ENCODE measurements at places on chromosomes 7 and 10.

DNA sequence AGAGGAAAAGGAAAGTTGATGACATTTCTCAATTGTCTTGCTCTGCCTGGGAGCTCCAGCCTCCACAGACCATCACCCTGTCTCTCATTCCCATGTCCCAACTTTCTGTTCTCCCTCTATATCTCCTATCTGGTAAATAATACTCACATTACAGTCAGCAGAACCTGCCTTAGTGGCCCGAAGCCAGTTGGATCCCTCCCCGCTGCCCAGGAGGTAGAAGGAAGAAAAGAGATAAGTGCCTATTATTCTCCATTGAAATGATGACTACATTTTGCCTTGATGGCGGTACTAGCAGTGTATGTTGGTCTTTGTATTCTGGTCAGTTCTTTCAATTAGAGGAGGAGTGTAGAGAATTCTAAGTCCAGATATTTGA lies 91.9 kb downstream of the CSTF2T start:
- no peak for DNase-seq

DNA sequence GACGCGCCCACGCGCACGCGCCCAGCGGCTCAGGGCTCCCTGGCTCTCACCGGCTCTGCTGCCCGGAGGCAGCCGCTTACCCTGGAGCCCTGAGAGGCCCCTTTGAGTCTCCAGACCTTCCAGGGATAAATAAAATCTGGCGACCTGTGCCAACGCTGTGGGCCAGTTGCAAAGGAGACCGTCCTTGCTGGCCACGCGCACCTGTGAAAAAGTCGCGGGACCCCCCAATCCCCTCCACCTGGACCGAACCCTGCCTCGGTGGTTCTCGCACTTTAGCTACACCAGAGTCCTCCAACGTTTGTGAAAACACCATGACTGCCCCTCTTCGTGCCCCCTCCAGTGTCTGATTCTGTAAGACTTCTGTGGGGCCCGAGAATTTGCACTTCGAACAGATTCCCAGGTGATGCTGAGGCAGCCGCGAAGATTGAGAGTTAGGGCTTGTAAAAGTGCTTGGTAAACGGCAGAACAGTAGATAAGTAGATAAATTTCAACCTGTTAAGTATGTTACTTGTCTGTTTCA lies 102.4 kb upstream of the SVIL start:
- DNase-seq, result no peak

GRCh38 chr7:149855361-149856305 lies 17.5 kb downstream of the ZNF862 start:
- DNase-seq, result no peak

DNA sequence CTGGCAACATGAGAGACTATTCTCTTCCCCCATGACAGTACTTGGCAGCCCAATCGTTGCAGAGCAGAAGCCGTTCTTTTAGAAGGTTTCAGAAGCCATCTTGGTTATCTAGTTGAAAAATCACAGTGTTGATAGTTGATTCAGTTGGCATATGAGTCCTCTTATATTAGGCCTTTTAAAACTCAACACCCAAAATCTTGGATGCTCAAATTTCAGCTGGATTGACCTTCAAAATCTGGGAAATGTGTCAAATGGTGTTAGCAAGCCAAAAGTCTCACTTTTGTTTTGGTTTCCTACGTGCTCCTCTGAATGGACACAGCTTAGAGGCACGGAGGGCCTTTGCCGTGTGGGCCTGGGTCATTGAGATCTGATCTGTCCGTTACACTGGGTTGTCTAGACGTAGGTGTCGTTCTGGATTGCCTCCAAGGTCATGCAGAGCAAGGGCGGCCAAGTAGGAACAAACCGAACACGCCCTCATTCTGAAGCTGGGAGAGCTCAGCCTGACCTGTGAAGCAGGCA lies 59.3 kb upstream of the BMPER start:
- no peak for DNase-seq

DNA sequence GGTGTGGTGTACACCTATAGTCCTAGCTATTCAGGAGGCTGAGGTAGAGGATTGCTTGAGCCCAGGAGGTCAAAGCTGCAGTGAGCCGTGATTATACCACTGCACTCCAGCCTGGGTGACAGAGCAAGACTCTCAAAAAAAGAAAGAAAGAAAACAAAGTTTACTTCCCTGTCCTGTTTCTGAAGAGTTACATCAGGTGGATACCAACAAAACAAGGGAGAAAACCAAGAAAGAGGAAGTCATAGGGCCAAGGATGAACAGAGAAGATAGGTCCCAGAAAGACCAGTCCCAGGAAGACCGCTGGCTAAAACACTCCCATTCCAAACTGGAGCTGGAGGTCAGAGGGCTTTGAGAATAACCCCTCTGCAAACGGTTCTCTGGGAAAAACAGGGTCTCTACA lies 13.5 kb downstream of the MACROH2A2 start:
- DNase-seq, result no peak

- DNase-seq, result no peak
These were observed 81.4 kb downstream of the ORC5 start for GRCh38 chr7:104126411-104126841.

DNA sequence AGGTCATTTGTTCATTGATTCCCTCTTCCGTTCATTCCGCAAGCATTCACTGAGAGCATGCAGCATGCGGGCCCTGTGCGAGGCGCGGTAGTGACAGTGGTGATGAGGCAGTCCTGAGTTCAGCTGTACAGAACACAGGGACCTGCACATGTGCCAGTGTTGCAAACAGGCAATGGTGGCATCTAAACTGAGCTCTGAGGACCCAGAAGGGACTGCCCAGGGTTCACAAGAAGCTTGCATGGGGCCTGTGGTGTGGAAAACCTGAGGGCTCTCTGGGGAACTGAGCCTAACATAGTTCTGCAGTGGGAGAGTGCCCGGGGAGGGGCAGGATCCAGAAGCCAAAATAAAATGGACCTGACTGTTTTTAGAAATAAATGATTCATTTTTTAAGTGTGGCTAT lies 13.2 kb downstream of the ZNF488 start:
- DNase-seq, result no peak

DNA sequence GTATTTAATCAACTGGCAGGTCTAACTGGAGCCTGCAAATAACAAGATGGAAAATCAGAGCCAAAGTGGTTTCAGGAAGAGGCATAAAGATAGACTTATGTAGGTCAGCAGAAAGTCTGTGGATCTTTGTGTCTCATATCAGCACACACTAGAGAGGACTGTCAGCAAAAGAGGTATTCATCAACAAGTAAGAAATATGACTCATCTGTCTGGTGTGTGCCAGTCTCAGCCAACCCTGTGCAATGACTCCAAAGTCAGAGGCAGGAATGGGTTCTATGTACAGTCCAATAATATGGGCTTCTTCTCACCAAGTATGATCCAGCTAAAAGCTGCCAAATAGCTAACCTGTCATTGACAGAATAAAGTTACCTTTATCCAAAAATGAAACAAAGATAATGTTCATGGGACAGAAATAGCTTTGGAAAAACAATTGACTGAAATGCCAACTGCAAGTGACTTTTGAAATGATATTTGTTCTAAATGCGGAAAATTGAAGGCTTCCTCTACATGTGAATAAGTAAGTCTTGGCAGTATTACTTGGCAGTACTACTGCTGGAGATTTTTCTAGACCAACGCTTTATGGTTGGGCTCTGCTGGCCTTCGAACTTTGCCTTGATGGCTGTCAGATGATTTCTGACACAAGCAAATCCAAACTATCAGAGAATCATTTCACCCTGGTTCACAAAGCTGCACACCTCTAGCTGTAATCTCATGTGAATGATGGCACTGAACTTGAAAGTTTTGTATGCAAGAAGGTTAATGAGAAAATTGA lies 272.3 kb upstream of the SEMA3C start:
- no peak for DNase-seq

GRCh38 chr7:115476671-115477181 lies 553.8 kb downstream of the TFEC start:
- no peak for DNase-seq

DNA sequence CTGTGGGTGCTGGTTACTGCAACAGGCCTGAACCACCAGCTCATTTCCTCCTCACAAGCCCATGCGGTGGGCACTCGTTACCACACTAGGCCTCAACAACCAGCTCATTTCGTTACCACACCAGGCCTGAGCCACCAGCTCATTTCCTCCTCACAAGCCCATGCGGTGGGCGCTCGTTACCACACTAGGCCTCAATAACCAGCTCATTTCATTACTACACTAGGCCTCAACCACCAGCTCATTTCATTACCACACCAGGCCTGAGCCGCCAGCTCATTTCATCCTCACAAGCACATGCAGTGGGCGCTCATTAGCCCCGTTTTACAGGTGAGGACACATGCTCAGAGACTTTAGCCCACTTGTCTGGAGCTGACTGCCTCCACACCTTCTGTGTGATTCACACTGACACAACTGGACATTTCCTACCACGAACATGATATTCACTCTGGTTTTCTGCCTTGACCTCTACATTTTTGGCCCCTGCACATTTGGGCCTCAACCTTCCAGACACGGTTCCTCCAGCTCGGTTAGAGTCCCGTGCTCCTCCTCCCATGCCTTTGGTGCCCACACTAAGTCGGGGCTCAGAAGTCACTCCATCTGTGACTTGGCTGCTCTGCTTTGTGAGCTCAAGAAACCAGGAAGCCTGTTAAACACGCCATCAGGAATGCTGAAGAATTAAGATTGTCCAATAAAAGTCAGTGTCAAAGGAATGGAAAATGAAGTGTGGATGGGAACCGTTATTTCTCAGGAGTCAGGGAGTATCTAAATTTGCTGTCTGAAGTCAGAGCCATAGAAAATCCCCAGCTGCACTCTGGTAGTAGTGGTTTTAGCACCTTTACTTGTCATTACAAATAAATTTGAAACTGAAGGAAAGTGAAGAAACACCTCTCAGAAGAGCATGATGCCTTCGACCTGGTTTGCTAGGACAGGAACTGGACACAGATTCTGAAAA lies 55.8 kb upstream of the LANCL2 start:
- peak; percentile 7 for DNase-seq

GRCh38 chr7:51471210-51471980 lies 154.8 kb upstream of the COBL start:
- no peak for DNase-seq

GRCh38 chr10:71984809-71985388 lies 20.7 kb downstream of the CHST3 start:
- DNase-seq, result no peak

- DNase-seq, result no peak
These were observed 91.6 kb upstream of the CCDC6 start for GRCh38 chr10:59997827-59998525.

DNA sequence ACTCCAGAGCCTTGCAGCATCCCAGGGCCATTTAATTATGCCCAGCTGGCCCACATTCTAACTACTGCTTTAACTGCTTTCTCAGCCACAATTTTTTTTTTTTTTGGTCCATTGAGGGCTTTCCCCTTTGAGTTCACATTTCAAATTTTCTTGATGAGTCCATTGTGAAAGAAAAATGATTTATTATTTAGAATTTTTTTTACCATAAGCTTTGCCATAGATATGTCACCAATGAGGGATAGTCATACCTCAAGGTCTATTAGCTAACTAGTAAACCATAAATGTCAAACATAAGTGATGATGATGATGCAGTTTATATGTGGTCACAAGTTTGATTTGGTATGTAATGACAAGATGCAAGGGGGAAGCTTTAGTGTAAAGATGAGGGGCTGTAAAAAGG lies 282.9 kb downstream of the BICC1 start:
- DNase-seq, result no peak

DNA sequence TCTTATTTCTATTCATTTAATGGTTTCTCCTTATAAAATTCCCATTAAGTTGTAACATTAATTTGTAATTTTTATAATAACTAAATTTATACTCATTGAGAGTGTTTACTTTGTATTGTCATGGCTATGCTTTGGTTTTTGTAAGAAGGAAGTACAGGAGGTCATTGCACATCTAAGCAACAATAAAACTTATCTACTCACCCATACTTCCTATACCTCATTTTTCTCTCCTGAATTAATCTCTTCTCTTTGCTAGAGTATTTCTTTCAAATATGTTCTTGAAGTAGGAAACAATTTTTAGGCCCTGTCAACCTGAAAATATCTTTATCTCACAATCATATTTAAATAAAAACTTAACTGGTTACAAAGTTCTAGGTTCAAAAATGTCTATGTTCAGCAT lies 95.4 kb upstream of the WDR11 start:
- DNase-seq, result no peak

GRCh38 chr10:134247-135131 lies 766 bp upstream of the ZMYND11 start:
- DNase-seq, result no peak

DNA sequence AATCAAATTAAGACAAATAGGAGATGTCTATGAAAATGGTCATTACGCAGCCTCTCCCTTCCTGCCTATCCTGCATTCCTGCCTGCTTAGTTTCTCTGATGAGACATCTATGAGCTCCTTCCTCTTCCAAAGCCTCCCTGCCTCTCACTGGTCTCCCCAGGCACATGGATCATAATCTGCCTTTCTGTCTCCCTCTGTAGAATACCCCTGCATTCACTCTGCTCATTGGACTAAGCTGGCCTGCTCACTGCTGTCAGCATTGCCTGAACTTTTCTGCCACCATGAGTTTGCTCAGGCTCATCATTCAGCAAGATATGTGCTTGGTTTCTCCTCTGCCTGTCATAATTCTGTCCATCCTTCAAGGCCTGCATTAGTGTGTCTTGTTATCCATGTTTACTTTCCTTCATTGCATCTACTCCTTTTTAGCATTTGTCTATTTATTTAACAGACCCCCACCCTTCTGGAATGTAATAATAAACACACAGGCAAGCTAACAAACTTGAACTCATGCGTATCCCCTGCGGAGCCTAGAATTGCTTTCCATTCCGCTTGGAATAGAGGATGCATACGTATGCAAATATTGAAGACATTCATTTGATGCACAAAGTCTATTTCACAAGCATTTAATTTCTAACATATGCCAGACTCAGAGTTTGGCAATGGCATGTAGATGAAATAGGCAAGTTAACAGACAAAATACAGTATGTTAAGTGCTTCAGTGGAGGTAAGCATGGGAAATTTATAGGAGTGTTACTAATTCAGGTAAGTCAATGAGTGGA lies 88.3 kb downstream of the PTPRZ1 start:
- DNase-seq, result no peak

DNA sequence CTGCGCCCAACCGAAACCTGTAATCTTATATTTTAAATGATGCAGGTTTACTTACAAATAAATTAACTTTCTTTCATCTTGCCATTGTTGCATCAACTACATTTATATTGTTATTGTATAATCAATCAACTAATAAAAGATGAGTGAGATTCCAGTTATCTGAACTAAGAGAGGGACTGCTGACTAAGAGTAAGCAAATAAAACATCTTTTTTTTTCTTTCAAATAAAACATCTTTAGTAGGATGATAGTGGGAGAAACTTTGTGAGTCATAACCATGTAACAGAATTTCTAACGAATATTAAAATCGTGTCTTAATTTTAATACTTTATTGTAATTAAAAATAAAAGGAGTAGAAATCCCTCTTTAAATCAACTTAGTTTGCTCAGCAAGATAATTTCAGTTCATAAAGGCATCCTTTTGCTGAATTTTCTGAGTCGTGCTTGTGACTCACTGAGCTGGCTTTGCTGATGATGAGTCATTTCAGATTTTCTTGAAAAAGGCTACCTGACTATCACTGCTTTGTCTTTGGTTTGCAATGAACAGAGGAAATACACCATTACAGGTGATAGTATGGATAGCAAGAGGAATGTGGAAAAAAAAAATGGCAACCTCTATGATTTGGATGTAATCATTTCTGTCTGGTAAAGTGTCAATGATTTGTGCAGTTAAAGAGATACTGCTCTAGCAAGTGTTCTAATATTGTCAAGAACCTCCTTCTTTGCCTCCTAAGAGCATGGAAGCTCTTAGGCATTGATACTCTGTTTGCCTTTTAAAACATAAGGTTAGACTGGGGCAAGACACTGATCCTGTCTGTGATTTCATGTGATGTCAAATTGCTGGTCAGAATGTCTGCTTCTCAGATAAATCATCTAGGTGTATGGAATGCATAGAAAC lies 119.5 kb downstream of the GPR158 start:
- no peak for DNase-seq
